ENCODE measurements at places on chromosomes 13 and 19. TPM values are rescaled to one million over a fixed set of nuclear protein-coding genes. Genes with fewer than 3 reads are reported as not detected.

Gene ZNF491
- polyA plus RNA-seq, result 0.65 TPM

Gene ZNF28
- polyA plus RNA-seq, result 3.6 TPM

Gene SMIM24
- polyA plus RNA-seq, result not detected

Gene APBA3
- polyA plus RNA-seq, result 91.2 TPM

Gene CERS1
- not detected for polyA plus RNA-seq

Gene FGF22
- 0.34 TPM for polyA plus RNA-seq

Gene PPP2R1A
- polyA plus RNA-seq, result 77.8 TPM

Gene OR7A5
- polyA plus RNA-seq, result not detected

Gene ZNF569
- 3.4 TPM for polyA plus RNA-seq

Gene ZNF844
- polyA plus RNA-seq, result 7.7 TPM

DNA sequence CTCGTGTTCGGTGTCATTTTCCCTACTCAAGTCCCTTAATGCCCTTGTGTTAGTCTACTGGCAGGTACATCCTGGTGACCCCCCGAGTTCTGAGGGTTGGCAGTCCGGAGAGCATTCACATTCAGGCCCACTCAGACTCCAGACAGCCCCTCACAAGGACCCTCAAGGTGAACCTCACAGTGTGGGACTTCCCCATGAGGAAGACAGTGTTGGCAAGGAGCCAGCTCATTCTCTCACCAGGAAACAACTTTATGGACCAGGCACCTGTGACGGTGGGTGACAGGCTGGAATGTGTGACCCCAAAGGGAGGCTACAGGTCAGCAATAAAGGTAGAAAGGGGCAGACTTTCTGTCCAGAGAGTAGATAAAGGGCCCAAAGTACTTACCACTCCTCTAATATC lies 24.5 kb downstream of the RDH8 start:
- DNase-seq, result no peak

- DNase-seq, result no peak
Measured at GRCh38 chr13:54486421-54487166, 1458.0 kb downstream of the OLFM4 start.

- DNase-seq, result no peak
Measured at GRCh38 chr19:10747271-10747670, 29.4 kb downstream of the DNM2 start.

- no peak for DNase-seq
Measured at GRCh38 chr13:32453981-32454380, 26.1 kb upstream of the N4BP2L1 start.

DNA sequence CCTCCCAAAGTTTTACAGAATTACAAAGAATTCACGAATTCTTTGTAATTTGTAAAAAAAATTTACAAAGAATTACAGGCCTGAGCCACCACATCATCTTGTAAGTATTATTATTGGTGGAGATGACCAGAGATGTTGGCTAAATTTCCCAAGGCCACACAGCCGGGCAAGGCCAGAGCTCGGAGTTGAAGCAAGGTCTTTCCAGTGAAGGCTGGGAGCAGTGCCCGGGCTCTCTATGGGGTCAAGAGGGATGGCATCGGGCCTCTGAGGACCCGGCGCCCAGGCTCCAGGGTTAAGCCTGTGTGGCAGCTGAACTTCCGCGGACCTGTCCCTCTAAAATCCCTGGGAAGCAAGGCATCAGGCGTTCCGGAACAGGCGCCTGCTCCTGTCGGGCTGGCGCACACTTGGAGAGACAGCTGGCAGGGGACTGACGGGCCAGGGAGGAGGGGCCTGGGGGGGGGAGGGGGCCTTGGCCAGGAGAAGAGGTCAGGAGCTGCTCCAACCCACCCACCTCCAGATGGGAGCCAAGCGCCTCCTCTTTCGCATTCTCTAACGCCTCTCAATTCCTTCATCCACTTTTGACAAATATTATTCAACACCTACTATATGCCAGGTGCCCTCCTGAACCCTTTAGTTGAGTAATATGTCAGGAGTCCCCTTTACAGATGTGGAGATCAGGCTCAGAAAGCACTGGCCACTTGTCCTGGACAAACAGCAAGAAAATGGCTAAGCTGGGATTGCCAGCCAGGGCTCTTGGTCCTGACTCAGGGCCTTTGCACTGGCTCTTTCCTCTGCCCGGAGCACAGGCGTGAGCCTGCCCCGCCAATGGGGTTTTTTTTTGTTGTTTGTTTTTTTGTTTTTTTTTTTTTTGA lies 36.8 kb upstream of the SEMA6B start:
- DNase-seq, result no peak

DNA sequence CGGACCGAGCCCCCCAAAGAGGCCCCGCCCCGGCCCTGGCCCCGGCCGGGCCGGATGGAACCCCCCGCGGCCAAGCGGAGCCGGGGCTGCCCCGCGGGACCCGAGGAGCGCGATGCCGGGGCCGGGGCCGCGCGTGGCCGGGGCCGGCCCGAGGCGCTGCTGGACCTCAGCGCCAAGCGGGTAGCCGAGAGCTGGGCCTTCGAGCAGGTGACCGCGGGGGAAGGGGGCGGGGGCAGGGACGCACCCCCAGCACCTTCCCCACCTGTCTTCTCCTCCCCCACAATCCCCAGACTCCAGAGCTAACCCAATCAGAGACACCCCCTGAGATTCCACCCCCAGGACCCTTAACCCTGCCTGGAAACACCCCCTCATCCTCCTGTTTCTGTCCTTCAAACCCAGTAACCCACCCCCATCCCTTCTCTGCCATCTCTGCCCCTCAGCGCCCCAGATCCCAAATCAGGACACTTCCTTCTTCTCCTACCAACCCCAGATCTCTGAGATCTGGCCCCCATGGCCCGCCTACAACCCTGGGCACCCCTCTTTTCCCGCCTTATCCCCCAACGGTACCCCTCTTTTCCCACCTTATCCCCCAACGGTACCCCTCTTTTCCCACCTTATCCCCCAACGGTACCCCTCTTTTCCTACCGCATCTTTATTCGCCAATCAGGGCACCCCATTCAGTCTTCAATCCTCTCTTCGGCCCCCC lies 505 bp downstream of the ZSWIM4 start:
- no peak for DNase-seq

GRCh38 chr13:42812316-42812715 lies 30.9 kb downstream of the FAM216B start:
- DNase-seq, result no peak

DNA sequence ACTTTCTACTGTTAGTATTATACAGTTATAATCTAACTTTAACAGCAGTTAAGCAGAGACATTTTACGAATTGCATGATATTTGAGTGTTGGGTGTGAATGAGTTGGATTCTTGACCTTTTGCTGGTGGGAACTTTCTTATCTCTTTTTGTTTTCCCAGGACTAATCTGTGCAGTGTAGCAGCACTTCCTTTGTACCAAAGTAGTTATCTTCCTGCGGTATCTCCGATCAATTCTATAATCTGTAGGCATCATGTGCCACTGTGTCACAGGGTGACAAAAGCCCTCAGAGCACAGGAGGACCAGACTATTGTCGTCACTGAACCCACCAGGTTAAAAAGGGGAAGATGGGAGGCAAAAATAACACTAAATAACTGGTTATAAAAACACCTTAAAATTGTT lies 823.5 kb downstream of the GPC5 start:
- DNase-seq, result no peak

- peak; percentile 4 for DNase-seq
Measured at GRCh38 chr13:36920616-36921185, 663 bp upstream of the SMAD9 start.

DNA sequence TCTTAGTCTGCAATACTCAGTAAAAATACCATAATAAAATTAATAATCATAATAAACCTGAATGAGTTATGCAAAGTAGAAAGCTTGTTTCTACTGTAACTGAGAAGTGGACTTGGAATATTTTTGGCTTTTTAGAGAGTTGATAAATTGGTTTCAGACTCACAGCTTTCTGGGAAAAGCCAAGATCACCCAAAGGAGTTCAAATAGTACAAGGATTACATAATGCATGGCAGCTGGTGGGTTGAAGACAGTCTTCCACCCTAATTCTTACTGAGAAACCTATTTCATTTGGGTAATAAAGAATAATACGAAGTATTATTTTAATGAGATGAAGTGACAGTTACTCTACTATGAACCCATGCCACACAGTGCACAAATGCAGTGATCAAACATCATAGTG lies 139.4 kb upstream of the KLF12 start:
- no peak for DNase-seq

DNA sequence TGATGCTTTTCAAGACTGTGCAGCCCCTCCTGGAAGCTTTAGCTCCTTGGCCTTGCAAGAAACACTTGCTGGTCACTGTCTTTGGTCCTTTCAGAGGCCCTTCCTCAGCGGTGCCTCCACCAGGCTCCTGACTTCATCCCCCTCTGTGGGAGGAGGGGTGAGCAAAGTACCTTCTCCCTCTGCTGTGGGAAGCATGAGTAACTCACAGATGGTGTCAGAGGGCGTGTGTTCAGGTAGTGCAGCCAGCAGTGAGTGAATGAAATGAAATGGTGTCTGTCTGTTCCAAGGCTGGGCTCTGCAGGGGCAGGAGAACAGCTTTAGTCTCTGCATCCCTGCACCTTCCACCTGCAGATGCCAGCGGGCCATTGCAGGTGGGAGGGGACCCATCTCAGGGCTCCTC lies 102.9 kb downstream of the SHISA2 start:
- DNase-seq, result no peak

- no peak for DNase-seq
Measured at GRCh38 chr13:74114641-74115040, 19.6 kb downstream of the KLF12 start.

- DNase-seq, result no peak
Measured at GRCh38 chr13:106349080-106349931, 186.2 kb downstream of the EFNB2 start.

GRCh38 chr13:28429685-28430290 lies 65.1 kb downstream of the FLT1 start:
- peak; percentile 79 for DNase-seq

GRCh38 chr13:95704510-95704909 lies 27.6 kb downstream of the DNAJC3 start:
- DNase-seq, result no peak

- DNase-seq, result no peak
Measured at GRCh38 chr13:81498969-81499368, 1158.0 kb upstream of the SPRY2 start.

DNA sequence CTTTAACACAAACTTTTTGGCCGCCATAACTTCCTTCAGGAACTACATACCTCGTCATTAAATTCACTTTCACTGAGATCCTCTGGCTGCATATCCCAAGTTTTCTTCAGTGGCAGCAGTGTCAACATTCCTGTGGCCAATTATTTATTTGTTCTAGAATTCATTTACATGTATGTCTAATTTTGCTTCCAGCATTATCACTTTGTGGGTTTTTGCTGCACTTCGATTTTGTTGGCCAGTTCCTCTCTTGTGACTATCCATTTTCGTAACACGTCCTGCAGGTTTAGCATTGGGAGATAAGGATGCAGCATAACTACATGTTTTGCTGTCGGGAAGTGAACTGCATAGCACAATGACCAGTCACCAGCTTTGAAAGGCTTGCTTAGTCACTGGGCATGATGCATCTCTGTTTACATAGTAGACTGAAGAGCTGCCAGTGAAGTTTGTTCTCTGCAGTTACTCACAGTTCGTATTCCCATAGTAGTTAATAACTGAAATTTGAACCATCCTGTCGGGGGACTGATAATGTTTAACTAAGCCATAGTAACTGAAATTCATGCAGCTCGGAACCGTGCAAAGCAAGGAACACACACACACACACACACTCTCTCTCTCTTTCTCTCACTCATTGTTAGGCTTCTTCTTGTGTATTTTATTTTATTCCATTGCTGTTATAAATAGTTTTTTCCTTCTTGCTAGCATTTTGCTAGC lies 28.3 kb downstream of the ZNF507 start:
- DNase-seq, result no peak

DNA sequence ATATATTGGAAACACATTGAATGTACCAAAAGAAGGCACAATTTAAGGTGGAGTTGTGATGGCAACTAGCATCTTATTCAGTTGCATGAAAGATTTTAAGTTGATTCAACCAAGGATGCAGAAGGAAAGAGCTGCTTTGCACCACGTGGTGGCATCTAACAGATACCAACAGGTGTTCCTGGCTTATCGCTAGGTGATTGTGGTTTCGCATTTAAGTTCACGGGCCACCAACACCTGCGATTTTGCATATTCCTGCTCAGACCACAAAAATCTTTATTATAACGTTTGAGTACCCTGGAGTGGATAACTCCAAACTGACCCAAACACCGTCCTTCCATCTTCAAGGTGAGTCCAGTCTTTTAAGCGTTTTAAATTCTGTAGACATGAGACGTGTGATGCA lies 45.3 kb downstream of the RGCC start:
- DNase-seq, result peak; percentile 69

- DNase-seq, result no peak
Measured at GRCh38 chr13:23617551-23618024, 47.4 kb downstream of the TNFRSF19 start.

GRCh38 chr19:33767898-33768413 lies 28.7 kb upstream of the KCTD15 start:
- no peak for DNase-seq

- DNase-seq, result no peak
Measured at GRCh38 chr13:92951273-92951890, 275.2 kb upstream of the GPC6 start.

- DNase-seq, result no peak
Measured at GRCh38 chr19:54248016-54248601, 5.5 kb upstream of the LILRA6 start.

DNA sequence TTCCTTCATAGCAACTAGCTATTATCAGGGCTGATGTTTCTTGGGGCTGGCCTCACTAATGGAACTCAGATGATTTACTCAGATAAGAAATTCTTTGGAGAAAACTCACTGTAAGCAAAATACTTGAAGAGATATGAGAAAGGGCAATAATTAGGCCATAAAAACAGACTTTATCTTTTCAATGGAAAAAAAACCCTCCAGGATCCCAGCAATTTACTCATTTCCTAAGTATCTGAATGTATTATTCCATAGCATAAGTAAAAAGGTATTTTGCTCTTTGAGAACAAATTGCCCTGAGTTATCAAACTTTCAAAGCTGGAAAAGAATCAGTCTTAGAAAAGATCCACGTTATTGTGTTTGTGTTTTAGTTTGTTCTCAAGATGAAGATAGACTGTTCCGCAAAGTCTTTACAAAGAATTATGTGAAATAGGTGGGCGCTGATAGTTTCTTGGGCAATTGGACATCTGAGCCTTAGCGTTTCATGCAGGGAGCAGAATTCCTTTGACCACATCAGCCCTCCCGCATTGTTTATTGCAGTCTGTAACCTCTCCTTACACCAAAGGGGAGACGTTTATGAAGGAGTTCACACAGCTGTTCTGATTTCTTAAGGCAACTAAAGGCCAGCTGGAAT lies 29.1 kb upstream of the CSNK1A1L start:
- no peak for DNase-seq

GRCh38 chr19:10812902-10813404 lies 23.1 kb downstream of the TMED1 start:
- DNase-seq, result no peak

All from B cell (primary cell).